Umbilical cord (tissue), 2 donors: ENCODE measurements at places on chromosomes 7 and 10. TPM values are rescaled to one million over a fixed set of nuclear protein-coding genes. Genes with fewer than 3 reads are reported as not detected.
A peak's percentile ranks its signal among the peaks of the same experiment; 100 is the strongest.

Gene GRM3
- 1.7 TPM for total RNA-seq

- no peak for DNase-seq
Measured at GRCh38 chr7:131674131-131674530, 117.7 kb upstream of the PODXL start.

DNA sequence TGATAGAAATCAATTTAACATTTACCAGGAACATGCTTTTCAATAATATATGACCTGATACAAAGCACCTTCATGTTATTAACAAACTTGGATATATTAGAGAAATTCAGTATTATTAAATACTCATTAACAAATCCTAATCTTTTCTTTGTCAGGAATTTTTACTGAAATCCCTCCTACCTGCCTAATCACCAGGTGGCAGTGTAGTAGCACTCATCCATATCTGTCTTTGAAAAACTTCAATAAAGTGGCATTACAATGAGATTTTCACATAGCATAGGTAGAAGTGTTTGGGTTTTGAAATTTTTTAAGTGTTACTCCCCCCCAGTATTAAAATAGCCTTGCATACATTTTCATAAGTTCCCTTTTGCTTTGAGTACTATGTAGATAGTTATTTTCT is 1246.6 kb upstream of the LRRN3 start:
- peak; percentile 28 for DNase-seq

- DNase-seq, result peak; percentile 41
Measured at GRCh38 chr7:74289659-74290552, 699 bp downstream of the CLIP2 start.

- peak; percentile 54 for DNase-seq
Measured at GRCh38 chr10:43137717-43138020, 576 bp upstream of the CSGALNACT2 start.

Gene TMEM184A
- 3.4 TPM for total RNA-seq
